Heart right ventricle (tissue), 16 donors: ENCODE measurements at places on chromosomes 11 and 22. TPM values are rescaled to one million over a fixed set of nuclear protein-coding genes. Genes with fewer than 3 reads are reported as not detected.

Gene CASTOR1
- total RNA-seq: 4.4 TPM

- no peak for DNase-seq
These were observed at the start of gene DRD4 for GRCh38 chr11:636511-637332. Gene DRD4 (plus strand): TSS chr11:637269. CDS start chr11:637305, 36 bp downstream.

GRCh38 chr11:41201156-41201555 is 258.3 kb downstream of the LRRC4C start:
- peak; percentile 6 for DNase-seq

DNA sequence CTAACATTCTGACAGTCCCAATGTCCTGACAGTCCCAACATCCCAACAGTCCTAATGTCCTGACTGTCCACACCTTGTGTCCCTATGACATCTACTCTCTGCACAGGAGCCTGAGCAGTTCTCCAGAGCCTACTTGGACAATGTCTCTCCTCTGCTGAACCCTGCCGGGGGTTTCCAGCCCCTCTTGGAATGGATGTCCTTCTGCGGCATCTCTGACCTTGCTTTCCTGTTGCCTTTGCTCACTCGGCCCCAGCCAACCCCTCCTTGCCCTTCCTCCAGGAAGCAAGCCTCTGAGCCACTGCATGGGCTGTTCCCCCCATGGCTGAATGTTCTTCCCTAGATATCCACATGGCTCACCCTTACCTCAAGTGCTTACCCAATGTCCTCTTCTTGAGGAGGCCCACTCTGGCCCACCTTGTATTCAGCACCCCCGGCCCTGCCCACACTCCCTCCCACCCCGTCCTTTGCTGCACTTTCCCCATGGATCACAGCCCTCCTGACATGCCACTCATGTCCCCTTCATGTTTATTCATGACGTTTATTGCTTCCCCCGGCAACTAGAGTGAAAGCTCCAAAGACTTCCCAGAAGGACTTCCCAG is 59.5 kb downstream of the DHCR7 start:
- DNase-seq: no peak

Gene MMP7
- total RNA-seq: not detected

Gene TRIM51
- total RNA-seq: not detected

DNA sequence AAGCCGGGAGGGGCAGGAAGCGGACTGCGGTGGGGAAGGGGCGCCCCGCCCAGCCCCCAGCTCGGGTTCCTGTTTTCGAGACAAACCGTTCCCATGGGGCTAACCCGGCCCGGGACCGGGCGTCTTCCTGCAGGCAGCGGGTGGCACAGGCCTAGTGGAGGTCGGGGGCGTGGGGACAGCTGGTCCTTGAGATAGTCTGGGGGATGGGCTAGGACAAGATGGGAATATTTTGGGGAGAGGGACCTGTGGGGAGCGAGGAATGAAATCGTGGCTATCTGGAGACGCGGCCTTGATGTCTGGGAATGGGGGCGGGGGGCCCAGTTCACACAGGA is 1.2 kb upstream of the RASGRP2 start:
- peak; percentile 88 for DNase-seq

GRCh38 chr11:15248749-15249148 is 134.0 kb downstream of the INSC start:
- no peak for DNase-seq

DNA sequence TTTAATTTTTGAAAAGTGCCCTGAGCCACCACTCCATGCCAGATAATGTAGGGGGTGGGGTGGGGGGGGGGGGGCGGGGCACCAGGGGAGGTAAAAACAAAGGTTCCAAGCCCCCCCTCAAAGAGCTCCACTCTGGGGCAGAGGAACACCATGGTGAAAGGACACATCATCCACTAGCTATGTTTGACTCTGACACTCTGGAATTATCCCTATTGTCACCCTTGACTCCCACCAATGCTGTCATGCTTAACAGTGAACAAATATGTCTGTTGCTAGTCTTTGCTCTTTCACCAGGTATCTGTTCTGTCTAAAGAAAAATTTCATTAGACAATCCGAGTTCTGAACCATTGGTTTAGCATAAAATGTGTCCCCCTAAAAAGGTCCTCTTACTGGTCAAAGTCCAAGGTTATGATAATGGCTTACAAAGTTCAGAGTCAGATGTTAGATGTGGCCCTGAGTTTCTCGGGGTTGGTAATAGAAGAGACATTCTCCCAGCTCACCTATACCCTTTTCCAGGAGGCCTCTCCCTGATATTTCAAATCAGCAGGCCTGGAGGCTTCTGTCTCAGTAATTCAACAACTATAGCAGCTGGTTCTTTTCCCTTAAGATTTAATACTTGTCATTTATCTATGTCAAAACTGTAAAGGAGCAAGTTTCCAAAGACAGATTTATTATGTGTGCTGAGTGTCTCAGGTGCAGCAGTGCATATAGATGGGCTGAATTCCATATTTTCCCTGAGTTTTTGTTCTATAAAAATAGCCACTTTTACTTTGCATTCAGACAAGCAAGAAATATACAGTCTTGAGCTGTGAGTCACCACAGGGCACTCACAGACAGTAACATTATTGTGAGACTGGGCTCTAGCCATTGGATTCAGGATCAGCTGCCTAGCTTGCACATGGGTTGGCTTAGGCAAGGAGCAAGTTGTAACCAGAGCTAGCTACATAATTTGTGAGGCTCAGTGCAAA is 174.1 kb downstream of the CSNK2A3 start:
- no peak for DNase-seq

- DNase-seq: peak; percentile 59
These were observed 16.6 kb upstream of the MOB2 start for GRCh38 chr11:1502954-1503707.

DNA sequence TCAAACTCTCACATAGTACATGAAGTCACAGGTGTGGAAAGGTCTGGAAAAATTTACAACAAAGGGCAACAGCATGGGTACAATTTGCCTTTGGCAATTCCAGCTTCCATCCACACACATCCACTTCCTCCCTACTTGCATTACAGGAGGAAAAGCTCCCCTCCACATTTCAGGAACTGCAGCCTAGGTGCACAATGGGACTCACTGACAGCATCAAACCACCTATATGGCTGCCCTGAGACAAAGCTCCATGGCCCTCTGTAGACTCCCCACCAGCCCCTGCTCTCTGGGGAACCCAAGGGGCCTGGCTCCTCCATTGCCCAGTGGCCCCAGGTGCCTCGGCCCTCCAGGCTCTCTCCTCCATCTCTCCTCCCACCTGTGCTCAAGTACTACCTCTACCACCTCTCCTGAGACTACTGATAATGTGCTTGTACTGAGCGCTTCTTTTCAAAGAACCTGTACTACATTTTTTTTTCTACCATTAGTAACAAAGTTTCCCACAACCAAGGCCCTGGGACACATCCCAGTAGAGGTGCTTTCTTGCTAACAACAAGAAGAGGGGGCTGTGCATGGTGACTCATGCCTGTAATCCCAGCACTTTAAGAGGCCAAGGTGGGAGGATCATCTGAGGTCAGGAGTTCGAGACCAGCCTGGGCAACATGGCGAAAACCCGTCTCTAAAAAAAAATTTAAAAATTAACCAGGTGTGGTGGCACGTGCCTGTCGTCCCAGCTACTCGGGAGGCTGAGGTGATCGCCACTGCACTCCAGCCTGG is 4.9 kb downstream of the YPEL1 start:
- no peak for DNase-seq

Gene RFPL3
- total RNA-seq: not detected

- no peak for DNase-seq
These were observed 43.9 kb upstream of the VPREB1 start for GRCh38 chr22:22200569-22201184.

DNA sequence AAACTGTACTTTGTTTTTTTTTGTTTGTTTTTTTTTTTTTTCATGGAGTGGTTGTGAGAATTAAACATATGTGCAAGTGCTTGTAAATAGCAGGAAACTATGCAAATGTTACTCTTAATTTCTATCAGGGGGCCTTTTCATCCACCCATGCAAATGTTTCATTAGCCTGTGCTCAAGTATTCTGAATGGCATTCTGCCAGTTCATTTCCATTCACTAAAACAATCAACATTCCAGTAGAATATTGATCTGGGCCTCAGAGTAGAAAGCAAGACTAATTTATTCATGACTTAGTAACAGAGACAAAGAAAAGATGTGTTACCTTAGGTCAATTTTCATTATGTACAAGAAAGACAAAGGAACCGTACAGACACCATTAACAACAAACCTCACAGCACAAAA is 971.4 kb downstream of the DLG2 start:
- DNase-seq: no peak

DNA sequence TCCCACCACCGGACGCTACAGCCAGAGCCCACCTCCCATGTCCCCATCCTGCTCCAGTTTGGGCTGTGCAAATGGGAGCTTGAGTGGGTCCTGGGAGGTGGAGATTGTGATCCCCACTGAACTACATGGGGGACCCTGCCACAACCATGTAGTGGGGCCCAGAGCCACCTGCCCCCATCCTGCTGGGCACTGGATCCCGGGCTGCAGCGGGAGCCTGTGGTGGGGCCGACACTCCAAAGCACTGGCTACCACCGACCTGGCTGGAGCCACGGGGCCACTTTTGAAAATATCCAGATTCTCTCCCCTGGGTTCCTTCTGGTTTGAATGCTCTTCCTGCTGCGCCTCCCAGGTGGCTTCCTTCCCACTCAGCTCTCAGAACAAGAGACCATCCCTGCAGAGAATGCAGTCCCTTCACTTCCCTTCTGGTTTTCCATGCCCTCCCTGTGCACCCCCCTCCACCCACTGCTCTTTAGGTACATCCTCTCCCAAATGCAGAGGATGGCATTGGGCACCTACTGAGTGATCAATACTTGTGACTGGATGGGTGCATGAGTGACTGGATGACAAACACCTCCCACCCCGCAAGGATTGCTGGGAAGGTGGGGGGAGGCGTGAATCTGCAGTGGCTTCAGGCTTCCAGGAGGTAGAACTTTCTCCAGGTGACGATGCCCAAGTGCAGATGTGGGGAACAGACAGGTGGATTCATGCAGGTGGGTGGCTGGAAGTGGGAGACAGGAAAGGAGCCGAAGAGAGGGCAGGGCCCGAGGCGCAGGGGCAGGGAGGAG is 846 bp upstream of the UNC93B1 start:
- DNase-seq: no peak

- peak; percentile 36 for DNase-seq
These were observed 740 bp upstream of the TRMT2A start for GRCh38 chr22:20117633-20118299.

DNA sequence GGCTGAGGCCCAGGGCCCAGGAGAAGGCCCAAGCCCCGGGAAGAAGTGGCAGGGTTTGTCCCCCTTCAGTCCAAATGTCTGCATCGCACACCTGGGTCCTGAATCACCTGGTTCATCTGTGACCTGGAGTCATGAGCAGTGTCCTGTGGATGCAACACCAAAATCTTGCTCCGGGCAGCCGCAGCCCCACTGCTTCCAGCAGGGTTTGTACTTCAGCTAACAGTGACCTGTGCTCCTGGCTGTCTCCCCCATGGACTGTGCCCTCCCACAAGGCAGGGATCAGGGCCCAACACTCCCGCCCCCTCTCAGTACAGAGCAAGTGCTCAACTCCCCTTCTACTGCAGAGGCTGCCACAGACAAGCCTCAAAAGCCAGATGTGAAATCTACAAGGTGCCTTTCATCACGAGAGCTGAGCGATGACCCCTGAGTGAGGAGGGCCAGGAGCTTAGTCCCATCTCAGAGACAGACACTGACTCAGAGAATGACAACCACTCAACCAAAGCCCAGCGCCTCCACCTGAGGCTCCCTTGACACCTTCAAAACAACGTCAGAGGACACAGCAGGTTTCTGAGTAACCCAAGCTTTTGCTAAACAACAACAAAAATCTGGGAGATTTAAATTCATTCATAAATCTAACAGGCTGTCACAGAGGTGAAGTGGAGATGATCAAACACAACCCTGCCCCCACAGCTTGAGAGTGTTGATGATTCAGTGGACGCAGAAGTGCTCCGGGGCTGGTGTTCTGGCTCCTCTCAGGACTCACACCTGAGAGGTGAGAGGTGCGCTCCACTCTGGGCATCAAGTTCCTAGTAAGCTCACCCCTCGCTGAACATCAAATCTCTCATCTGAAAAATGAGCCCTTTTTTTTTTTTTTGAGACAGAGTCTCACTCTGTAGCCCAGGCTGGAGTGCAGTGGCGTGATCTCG is 3.4 kb downstream of the KIAA0930 start:
- no peak for DNase-seq

DNA sequence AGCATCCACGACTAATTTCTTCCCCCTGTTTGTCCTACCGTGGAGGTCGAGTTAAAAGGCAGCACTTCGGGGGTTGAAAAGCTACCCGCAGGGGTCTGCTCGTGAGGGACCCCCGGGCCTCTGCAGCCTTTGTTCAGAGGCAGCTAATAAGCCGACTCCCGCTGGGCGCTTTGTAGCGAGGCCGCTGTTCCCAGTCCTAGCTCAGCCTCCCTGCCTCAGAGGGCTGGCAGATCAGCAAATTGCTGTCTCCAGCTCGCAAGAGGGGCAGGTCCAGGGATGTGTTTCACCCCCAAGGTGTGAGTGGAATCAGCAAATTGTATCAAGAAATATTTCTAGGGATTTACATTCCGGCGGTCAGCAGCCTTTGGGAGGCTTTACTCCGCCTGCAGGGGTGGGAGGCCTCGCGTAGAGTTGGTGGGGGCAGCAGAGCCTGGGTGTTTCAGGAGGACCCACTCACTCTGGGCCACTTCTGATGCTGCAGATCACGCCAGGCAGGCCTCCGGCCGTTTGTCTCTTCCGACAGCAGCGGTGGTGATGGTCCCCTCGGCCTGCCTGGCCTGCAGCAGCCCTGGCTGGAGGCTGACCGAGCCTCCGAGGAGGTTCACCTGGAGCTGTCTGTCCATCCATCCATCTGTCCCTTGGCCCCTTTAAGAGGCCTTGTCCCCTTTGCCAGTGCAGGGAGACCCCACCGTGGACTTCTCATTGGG is 21.6 kb upstream of the KCNQ1OT1 start:
- DNase-seq: no peak

- no peak for DNase-seq
These were observed 10.2 kb downstream of the YPEL4 start for GRCh38 chr11:57639321-57640067.

DNA sequence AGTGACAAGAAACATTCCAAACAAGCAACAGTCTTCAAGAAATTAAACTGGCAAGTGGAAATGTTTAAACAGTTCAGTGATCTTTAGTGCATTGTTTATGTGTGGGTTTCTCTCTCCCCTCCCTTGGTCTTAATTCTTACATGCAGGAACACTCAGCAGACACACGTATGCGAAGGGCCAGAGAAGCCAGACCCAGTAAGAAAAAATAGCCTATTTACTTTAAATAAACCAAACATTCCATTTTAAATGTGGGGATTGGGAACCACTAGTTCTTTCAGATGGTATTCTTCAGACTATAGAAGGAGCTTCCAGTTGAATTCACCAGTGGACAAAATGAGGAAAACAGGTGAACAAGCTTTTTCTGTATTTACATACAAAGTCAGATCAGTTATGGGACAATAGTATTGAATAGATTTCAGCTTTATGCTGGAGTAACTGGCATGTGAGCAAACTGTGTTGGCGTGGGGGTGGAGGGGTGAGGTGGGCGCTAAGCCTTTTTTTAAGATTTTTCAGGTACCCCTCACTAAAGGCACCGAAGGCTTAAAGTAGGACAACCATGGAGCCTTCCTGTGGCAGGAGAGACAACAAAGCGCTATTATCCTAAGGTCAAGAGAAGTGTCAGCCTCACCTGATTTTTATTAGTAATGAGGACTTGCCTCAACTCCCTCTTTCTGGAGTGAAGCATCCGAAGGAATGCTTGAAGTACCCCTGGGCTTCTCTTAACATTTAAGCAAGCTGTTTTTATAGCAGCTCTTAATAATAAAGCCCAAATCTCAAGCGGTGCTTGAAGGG is 6.0 kb downstream of the MALAT1 start:
- no peak for DNase-seq
